ENCODE measurements at places on chromosomes 12 and 14. TPM values are rescaled to one million over a fixed set of nuclear protein-coding genes. Genes with fewer than 3 reads are reported as not detected.

GRCh38 chr12:62484233-62484632 lies 17.6 kb downstream of the MON2 start:
- no peaks in the 10 kb centered on the region for H3K4me1 ChIP-seq
- H3K27me3 ChIP-seq = no peaks in the 10 kb centered on the region
- DNase-seq = no peak
- no peaks in the 10 kb centered on the region for H3K36me3 ChIP-seq

GRCh38 chr14:65824285-65824977 lies 411.9 kb downstream of the FUT8 start:
- no peaks in the 10 kb centered on the region for H3K36me3 ChIP-seq
- H3K4me1 ChIP-seq = no peaks in the 10 kb centered on the region
- H3K4me3 ChIP-seq = no peak overlapping the region

GRCh38 chr12:96399120-96399918 lies 920 bp downstream of the CDK17 start:
- DNase-seq = peak; percentile 77
- H3K27me3 ChIP-seq = no peaks in the 10 kb centered on the region
- peak overlapping the region; percentile 92 for H3K4me3 ChIP-seq
- peak overlapping the region; percentile 100 for H3K27ac ChIP-seq

GRCh38 chr12:24072302-24072701 lies 122.8 kb upstream of the SOX5 start:
- H3K27ac ChIP-seq = no peak overlapping the region
- H3K4me1 ChIP-seq = no peaks in the 10 kb centered on the region
- H3K4me3 ChIP-seq = no peak overlapping the region
- DNase-seq = no peak
- no peaks in the 10 kb centered on the region for H3K27me3 ChIP-seq

PKP2 gene
- 130 TPM for total RNA-seq

- no peak overlapping the region for H3K27ac ChIP-seq
- H3K27me3 ChIP-seq = peaks cover 5% of the 10 kb centered on the region
- DNase-seq = no peak
- H3K4me3 ChIP-seq = no peak overlapping the region
- no peaks in the 10 kb centered on the region for H3K36me3 ChIP-seq
Observed at GRCh38 chr14:81430235-81430634, 30.1 kb upstream of the STON2 start.

DNA sequence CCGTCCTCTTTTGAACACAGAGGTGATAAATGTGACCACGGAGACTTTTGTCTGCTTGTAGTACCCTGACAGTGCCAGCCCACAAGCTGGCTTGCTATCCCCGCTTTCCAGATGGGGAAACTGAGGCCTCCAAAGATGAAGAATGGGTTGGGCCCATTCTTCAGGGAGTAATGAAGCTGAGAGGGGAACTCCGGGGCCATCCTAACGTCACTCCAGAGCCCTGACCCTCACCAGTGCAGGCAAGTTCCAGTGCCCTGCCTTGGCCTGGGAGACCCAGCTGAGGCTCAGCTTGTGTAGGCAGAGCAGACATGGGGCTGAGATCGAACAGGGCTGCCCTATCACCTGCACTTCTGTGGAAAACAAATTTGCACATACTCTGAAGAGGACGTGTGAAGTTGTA lies 277.1 kb downstream of the DPF3 start:
- no peaks in the 10 kb centered on the region for H3K36me3 ChIP-seq
- H3K27me3 ChIP-seq = no peaks in the 10 kb centered on the region
- no peak overlapping the region for H3K4me3 ChIP-seq
- H3K4me1 ChIP-seq = no peaks in the 10 kb centered on the region
- no peak overlapping the region for H3K27ac ChIP-seq

DNA sequence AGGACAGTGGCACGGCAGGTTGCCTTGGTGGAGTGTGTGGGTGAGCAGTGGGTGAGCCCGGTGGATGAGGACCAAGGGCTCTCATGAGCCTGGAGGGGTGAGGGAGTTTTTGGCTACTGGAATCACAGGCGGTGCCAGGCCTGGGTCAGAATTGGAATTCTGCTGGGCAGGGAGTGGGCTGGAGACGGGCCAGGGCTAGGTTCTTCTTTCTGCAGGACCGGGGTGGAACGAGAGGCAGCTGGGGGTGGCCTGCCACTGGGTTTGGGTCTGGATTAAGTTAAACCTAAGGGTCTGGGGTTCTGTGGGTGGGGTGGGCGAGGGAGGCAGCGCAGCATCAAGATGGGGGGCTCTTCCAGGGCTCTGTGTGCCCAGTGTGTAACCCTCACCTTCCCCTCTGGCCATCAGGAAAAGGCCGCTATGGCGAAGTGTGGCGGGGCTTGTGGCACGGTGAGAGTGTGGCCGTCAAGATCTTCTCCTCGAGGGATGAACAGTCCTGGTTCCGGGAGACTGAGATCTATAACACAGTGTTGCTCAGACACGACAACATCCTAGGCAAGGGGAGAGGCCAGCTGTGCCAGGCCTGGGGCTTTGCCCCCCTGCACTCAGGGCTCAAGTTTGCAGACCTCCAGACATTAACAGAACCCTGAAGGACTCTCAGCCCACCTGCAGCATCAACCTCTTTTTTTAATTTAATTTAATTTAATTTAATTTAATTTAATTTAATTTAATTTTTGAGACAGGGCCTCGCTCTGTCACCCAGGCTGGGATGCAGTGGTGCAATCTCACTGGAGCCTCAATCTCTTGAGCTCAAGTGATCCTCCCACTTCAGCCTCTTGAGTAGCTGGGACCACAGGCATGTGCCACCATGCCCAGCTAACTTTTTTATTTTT lies 7.0 kb downstream of the ACVRL1 start:
- H3K4me3 ChIP-seq = no peak overlapping the region
- H3K36me3 ChIP-seq = peaks cover 8% of the 10 kb centered on the region
- H3K27me3 ChIP-seq = no peaks in the 10 kb centered on the region
- no peak for DNase-seq

BCL2L14 gene
- total RNA-seq = 48.6 TPM

GRCh38 chr14:105918496-105919262 lies 392.3 kb downstream of the TMEM121 start:
- H3K4me1 ChIP-seq = no peaks in the 10 kb centered on the region
- no peak for DNase-seq
- H3K4me3 ChIP-seq = no peak overlapping the region
- H3K36me3 ChIP-seq = no peaks in the 10 kb centered on the region
- H3K27me3 ChIP-seq = no peaks in the 10 kb centered on the region
- H3K27ac ChIP-seq = no peak overlapping the region

DNA sequence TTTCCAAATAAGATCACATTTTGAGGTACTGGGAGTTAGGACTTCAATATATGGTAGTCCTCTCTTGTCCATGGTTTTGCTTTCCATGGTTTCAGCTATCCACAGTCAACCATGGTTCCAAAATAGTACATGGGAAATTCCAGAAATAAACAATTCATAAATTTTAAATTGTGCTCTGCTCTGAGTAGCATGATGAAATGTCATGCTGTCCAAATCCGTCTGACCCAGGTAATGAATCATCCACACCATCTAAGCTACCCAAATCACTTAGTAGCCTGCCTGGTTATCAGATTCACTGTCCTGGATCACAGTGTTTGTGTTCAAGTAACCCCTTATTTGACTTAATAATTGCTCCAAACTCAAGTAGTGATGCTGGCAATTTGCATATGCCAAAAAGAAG lies 197.9 kb downstream of the TMTC3 start:
- no peaks in the 10 kb centered on the region for H3K27me3 ChIP-seq
- H3K27ac ChIP-seq = no peak overlapping the region
- no peaks in the 10 kb centered on the region for H3K36me3 ChIP-seq

SOAT2 gene
- 0.12 TPM for total RNA-seq

GRCh38 chr12:108699955-108700563 lies 31.3 kb downstream of the CORO1C start:
- no peak for DNase-seq
- H3K27me3 ChIP-seq = no peaks in the 10 kb centered on the region
- no peaks in the 10 kb centered on the region for H3K4me1 ChIP-seq
- no peak overlapping the region for H3K4me3 ChIP-seq
- H3K36me3 ChIP-seq = no peaks in the 10 kb centered on the region
- H3K27ac ChIP-seq = no peak overlapping the region

Data from colonic mucosa (tissue), 4 donors.